ENCODE measurements at places on chromosomes 12 and 14. TPM values are rescaled to one million over a fixed set of nuclear protein-coding genes. Genes with fewer than 3 reads are reported as not detected.

DNA sequence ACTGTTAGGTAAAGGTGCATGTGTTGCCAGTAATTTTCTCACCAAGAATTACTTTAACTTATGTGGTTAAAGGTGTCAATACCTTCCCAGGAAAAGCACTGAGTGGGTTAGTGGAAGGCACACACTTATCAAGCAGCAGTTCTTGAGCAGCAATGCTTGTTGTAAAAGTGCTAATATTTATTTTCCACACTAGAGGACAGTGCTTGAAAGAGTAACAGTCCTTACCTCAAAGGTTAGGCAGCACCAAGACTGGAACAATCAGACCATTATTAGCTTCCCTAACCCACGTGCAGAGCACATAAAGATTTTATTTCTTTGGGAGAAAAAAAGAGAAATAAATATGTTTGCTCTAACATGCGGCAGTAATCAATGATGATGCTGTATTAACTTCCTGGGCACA lies 48.8 kb upstream of the KRR1 start:
- DNase-seq = no peak

DNA sequence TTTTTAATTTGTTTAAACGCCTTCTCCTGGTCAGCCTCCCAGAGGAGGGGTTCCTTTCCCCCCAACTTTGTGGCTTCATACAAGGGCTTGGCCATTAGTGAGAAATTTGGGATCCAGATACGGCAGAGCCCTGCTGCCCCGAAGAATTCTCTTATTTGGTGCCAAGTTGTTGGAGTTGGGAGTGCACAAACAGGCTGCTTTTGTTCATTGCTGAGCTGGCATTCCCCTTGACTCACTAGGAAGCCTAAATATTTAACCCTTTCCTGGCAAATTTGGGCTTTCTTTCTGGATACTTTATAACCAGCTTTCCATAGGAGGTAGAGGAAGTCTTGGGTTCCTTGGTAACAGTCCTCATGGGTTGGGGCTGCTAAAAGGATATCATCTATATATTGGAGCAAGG lies 10.3 kb upstream of the ADAM21 start:
- no peak for DNase-seq

DNA sequence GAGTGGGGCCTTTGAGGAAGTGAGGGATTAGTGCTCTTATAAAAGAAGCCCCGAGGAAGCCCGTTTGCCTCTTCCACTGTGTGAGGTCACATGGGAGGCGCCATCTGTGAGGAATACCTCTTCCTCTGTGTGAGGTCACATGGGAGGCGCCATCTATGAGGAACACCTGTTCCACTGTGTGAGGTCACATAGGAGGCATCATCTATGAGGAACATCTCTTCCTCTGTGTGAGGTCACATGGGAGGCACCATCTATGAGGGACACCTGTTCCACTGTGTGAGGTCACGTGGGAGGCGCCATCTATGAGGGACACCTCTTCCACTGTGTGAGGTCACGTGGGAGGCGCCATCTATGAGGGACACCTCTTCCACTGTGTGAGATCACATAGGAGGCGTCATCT lies 69.7 kb downstream of the SLC24A4 start:
- no peak for DNase-seq

- DNase-seq = no peak
These were observed 80.4 kb downstream of the RASSF9 start for GRCh38 chr12:85755760-85756159.

The OTUB2 gene
- total RNA-seq = 0.14 TPM

The PELI2 gene
- total RNA-seq = 26.5 TPM
